Activated CD4-positive, alpha-beta T cell treated with anti-CD3 and anti-CD28 coated beads, Interleukin-2, amount 50 U/mL, for 4 hours (primary cell): ENCODE measurements at places on chromosomes 4 and X.

GRCh38 chrX:14084466-14084865, 54.8 kb upstream of the GEMIN8 start:
- DNase-seq, result no peak

- no peak for DNase-seq
Measured at GRCh38 chr4:138953961-138954371, 61.6 kb upstream of the NOCT start.

DNA sequence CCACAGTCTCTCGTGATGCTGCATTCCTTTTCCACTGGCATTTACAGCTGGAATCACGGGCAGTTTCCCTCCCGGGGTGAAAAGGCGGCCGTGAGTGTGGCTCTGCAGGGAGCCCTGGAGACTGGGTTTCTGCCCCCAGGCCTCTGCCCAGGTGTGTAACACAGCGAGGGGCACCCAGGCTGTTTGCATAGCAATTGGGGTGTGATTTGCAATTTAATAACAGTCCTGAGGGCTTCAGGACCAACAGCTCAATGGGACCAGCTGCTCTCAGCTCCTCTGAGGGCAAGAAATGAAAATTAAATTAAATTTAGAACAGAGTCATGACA, 99.0 kb upstream of the SHOX start:
- DNase-seq, result no peak

DNA sequence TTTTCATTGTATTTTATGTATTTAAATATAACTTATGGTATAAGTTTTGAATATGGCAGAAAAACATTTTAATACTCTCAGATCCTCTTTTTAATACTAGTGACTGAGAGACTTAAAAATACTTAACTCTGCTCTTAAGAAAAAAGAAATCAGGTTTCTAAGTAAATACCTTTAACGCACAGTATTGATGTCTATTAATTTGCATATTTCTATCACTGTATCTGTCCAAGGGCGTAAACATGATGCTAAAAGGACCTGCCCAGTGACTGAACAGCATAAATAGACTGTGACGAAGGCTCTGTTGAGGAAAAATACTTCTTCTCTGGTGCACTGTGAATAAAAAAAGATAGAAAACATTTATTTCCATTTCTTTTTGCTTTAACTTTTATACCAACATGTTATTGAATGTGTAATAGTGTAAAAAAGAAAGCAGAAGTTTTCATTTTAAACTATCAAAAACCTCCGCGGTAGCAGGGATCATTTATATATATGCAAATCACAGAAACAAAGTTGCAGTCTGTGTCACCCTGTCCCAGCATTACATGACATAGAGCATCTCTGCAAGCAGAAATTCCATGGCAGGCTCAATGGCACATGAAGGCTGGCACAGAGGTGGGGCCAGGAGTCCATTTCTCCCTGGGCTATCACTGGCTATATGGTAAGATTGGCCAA, 75.4 kb downstream of the ZAR1 start:
- DNase-seq, result no peak

- DNase-seq, result no peak
Measured at GRCh38 chr4:40454816-40455215, 119.7 kb downstream of the CHRNA9 start.

DNA sequence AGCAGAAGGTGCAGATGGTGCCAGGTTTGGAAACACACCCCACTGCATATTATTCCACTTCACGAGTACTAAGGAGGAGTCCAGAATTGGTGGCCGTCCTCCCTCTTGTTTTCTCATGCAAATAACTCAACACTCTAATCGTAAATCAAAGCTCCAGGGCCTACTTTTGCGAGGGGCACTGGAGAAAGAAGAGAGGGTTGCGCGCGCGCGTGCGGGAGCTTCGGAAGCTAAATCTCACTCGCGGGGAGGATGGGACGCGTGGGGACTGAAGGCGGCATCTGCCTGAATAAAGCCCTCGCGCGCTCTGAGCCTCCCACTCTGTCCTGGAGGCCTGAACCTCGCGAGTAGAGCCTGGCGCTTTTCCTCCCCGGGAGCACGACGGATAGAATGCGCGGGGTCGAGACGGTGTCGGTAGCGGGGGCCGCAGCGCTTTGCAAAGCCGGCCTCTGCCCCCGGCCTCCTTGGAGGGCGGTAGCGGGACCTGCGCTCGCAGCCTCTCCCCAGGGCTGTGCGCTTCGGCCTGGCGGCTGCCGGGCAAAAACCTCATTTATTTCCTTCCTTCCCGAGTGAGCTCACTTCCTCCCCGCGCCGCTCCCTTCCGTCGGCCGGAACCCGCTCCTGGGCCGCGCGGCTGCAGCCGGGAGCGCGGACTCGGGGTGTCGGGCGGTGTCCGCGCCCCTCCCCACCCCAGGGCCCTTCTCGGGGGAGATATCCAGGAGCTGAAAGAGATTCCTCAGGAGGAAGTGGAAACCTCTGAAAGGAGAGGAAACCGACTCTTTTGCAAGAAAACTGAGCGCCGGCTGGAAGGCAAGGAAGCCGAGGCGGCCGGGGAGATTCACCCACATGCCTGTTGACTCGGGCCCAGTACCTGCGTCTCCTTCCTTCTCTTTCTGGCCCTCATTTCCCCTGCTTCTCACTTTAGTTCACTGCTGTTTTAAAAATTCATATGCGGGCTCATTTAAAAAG, 20.7 kb downstream of the HAND2 start:
- no peak for DNase-seq

DNA sequence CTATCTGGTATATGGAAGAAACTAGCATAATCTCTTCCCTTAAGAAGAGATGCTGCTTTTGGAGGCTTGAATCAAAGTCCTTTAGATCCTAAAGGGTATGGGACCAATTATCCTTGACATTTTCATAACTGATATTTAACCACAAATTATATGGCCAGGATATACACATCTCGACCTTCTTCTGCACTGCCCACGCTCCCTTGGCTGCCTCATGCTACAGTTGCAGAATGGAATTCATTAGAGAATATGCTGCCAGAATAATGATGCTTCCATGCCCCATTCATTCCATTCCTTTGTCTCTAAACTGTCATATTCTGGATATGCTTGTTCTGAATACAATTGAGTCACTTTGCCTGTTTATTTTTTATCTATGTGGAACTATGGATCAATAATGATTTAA, 157.1 kb upstream of the PACRGL start:
- DNase-seq, result no peak

DNA sequence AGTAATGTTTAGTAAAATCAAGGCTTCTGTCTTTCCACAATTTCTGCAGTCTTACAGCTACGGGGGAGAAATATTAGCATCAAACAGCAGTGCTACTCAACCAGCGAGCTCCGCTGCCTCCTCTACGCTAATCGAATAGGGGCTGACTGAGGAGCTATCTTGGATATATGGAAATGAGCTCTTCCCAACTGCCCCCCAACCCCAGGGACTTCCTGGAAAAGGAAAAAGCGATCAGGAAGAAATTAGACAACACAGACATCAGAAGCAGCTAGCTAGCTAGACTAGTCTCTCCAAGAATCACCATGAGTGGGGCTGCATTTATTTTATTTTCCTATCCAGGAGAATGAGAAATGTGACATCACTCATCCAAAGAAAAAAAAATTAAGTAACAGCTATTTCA, 7.6 kb downstream of the NKX6-1 start:
- DNase-seq, result no peak

GRCh38 chr4:84856468-84857049, 109.9 kb downstream of the WDFY3 start:
- DNase-seq, result no peak

DNA sequence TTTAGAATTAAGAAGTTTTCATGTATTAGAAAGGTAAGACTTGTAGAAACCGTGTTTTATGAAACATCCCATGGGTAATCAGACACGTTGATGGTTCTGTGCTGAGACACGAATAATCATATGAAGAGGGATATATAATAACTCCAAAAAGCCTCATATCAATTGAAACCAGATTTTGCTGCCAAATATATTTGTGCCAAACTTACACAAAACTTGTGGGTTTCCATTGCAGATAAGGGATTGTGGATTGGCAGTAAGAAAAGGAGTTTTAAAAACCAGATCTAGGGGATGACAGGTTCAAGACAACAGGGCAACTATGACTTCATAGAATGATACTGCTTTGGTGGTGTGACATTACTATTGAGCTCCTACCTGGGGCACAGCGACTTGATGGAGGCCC, 616.1 kb downstream of the BCOR start:
- no peak for DNase-seq

DNA sequence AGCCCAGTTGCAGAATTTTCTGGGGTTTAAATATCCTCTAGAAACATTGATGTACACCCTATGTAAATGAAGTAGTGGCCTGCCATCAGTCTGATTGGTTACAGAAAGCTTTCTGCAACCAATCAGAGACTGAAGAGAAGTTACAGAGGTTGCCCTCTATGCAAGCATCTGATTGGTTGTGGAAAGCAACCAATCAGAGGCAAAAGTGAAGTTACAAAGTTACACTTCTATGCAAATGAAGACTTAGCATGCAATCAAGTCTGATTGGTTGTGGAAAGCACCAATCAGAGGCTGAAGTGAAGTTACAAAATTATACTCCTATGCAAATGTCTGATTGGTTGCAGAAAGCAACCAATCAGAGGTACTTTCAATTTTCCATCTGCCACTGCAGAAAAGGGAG, 51.9 kb upstream of the USP9X start:
- DNase-seq, result no peak

DNA sequence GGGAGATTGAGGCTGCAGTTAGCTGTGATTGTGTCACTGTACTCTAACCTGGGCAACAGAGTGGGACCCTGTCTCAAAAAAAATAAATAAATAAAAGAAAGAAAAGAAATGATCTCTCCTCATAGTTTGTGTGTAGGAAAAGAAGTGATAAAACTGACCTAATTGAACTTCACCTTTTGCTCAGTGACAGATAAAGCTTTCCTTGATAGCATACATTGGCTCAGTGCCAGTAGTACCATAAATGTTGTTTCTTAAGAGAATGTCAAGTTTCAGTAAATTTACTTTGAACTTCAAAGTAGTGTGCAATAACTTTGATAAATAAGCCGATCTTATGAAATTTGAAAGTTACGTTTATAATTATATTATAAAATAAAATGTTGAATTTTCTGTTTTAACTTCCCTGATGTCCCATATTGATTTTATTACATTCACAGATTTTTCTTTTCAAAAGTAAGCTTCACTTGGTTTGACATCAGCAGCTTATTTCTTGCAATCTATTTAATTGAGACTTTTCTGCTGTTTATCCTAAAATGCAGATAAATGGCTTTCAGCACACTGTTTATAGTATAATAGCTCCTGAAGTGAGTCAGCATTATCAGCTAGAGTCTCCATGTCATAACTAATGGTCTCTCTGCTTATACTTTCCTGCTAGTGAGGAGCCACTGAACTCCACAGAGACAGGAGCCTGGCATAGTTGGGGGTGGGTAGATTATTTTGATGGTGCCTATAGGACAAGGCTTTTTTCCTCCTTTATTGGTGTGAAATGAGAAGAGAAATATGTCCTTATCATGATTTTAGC, 330.1 kb downstream of the BMPR1B start:
- no peak for DNase-seq

DNA sequence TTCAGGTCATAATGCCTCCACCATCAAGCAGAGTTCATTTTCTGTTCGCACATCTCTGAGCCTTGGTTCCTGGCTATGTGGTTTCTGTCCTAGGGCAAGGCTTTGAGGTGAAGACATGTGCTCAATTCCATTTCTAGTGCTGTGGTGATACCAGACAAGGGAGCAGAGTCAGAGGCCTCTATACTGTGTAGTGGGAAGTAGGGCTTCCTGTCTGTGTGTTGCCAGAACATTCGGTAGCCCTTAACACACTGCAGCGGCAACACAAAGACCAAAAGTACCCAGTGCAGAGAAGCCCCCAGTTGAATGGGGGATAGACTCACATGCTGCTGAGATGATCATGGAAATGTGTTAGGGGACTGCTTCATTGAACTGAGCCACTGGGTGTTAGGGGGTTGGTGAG, 56.4 kb downstream of the STARD8 start:
- DNase-seq, result no peak

GRCh38 chrX:1045680-1046314, 166.7 kb downstream of the CRLF2 start:
- no peak for DNase-seq

- no peak for DNase-seq
Measured at GRCh38 chr4:130125467-130125866, 1029.5 kb downstream of the C4orf33 start.

DNA sequence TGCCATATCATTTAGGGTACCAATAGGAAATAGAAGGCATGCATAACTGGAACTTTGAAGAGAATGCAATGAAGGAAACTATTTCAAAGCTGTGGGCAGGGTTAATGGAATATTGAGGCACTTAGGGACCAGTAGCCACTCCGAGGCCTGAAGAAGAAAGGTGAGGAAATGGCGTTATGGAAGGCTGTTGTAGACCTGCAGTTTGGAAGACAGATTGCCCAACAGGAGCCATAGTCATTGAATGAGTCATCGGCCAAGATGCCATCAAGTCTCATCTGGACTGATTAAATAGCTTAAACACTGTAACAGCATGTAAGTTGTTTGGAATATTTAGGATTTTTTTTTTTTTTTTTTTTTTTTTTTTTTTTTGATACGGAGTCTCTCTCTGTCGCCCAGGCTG, 11.6 kb downstream of the CXCL13 start:
- DNase-seq, result no peak

DNA sequence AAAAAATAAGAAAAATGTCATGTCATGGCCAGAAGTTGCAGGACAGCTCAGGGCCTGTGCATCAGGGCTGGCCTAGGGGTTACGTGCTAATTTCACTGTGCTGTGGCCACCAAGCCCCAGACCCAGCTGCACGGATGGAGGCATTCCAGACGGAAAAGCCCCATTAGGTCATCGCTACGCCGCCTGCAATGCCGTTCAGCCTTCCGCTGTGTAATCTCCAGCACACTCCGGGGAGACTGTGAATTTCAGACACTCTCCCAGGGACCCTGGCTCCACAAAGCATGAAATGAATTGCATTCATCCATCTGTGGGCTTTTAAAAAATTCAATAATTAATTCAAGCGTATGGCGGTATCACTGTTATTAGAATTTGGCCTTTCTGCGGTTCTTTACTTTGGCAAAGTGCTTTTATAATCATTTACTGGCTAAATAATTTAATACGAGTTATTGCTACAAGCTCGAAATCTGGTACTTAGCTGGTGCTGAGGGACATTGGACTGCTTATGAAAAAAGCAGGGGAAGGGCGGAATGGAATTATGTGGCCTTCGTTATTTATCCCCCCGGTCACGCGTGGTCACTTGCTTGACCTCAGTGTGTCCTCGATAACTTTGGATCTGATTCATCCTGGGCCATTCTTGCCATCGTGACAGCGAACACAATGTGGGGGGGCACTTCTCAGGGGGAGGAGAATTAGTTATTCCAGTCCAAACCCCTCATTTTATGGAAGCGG, 9.0 kb upstream of the NSG1 start:
- DNase-seq, result no peak

- DNase-seq, result no peak
Measured at GRCh38 chrX:134377537-134377936, 82.4 kb upstream of the HPRT1 start.

DNA sequence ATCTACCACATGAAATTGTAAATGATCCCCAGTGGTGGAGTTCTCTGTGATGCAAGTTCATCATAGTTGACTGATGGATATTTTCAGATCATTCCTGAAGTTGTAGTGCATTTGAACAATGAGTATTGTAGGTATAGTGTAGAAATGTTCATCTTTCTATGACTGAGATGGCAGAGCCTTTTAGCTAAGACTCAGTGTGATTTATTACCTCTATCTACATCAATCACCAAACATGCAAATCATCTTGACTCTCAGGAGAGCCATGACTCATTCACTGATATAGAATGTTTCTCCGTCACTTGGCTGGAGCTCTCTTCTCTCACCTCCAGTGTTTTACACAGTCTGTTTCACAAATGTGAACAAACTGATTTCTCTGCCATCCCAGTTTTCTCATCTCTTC, 392.6 kb downstream of the IL1RAPL1 start:
- DNase-seq, result no peak

- no peak for DNase-seq
Measured at GRCh38 chrX:5998901-5999300, 229.8 kb downstream of the NLGN4X start.

GRCh38 chrX:98203800-98204199, 1320.1 kb downstream of the RPA4 start:
- DNase-seq, result no peak
